H7 (cell line): ENCODE measurements at places on chromosomes 11 and 22. TPM values are rescaled to one million over a fixed set of nuclear protein-coding genes. Genes with fewer than 3 reads are reported as not detected.
A peak's percentile ranks its signal among the peaks of the same experiment; 100 is the strongest.

GRCh38 chr11:69465236-69466000 lies 16.0 kb upstream of the LINC01488 start:
- DNase-seq = no peak

DNA sequence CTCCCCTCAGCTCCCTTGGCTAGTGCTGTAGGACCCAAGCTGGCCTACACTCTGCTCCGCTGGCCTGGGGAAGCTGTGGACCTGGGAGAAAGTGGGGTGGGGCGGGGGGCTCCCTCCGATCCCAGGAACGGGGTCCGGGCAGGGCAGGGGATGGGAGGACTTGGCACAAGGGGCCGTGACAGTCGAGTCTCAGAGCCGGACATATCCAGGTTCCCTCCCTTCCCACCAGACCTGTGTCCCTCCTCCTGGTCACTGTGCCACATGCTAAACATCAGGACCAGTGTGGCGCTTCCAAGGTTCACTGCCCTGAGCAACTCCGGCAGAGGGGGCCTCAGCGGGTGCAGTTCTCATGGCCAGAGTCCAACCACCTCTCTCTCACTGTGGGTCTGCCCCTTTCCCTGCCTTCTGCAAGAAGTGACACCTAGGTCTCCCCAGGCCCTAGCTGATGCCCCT lies 2.0 kb downstream of the DUSP8 start:
- DNase-seq = peak; percentile 37

GRCh38 chr11:41146326-41146725 lies 313.1 kb downstream of the LRRC4C start:
- DNase-seq = no peak

The SCGB1D2 gene
- not detected in 2 replicates for total RNA-seq

The CHRDL2 gene
- total RNA-seq = not detected in 2 replicates
